ENCODE measurements at places on chromosomes 4 and X.

GRCh38 chrX:134373736-134374135, 86.2 kb upstream of the HPRT1 start:
- no peak for DNase-seq

DNA sequence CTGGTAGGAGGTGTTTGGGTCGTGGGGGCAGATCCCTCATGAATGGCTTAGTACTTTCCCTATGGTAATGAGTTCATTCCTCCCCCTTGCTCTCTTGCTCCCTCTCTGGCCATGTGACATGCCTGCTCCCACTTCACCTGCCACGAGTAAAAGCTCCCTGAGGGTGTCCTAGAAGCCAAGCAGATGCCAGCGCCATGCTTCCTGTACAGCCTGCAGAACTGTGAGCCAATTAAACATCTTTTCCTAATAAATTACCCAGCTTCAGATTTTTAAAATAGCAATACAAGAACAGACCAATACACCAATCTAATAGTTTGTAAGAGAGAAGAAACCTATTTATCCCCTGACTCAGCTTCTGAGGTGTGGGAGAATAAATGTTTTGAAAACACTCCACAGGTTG, 60.5 kb downstream of the FGFBP1 start:
- no peak for DNase-seq

DNA sequence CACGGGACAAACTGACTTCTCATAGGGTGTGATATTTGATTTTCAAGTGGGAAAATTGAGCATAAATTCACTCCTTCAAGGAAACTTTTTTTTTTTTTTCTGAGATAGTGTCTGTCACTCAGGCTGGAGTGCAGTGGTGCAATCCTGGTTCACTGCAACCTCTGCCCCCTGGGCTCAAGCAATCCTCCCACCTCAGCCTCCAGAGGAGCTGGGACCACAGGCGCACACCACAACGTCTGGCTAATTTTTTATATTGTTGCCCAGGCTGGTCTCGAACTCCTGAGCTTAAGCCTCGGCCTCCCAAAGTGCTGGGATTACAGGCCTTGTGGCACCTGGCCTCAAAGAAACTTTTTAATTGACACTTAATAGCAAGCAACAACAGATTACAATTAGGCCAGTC, 13.8 kb downstream of the CLDN34 start:
- DNase-seq: no peak

GRCh38 chrX:111131572-111131971, 35.6 kb downstream of the PAK3 start:
- no peak for DNase-seq

- no peak for DNase-seq
Observed at GRCh38 chrX:27583976-27584375, 6.2 kb upstream of the DCAF8L2 start.

DNA sequence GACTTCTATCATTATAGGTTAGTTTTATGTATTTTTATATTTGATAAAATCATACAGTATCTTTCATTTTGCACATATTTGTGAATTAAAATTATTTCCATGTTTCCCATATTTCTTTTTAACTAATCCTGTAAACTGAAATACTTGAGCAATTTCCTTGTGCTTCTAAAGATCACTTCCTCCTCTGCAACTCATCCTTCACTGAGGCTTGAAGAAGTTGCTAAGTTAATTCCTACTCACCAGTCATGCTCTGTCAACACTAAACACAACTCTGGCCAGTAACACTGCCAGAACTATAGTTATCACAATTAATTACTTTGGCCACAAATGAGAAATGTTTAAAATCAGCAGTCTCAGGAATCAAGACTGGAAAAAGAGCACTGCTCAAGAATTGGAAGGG, 6.7 kb downstream of the SPATA4 start:
- no peak for DNase-seq

DNA sequence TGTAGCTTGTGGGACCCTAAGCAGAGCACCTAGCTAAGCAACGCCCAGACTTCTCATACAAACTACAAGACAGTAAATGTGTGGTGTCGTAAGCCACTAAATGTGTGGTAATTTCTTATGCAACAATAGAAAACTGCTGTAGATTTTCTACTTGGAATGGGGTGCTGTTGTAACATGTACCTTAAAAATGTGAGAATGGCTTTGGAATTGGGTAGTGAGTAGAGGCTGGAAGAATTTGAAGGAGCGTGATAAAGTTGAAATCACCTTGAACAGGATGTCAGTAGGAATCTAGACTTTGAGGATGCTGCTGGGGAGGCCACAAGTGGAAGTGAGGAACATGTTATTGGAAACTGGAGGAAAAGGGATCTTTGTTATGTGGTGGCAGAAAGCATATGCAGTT, 43.2 kb upstream of the FUNDC1 start:
- no peak for DNase-seq

GRCh38 chrX:16063141-16063540, 60.2 kb upstream of the GRPR start:
- DNase-seq: no peak

DNA sequence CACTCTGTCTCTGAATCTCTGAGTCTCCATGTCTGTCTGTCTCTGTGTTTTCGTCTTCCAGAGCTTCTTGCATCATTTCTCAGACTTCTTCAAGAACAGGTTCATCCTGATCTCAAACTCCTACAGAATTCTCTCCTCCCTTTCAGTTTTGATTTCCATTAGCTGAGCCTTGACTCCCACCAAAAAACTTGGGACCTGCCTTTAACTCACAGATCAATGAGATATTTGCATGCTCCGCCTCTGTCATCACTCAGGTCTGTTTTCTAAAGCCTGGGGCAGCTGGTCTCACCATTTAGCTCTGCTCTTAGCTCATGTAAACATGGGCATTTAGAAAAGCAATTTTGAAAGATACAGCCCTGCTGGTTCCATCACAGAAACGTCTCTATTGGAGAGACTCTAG, 8.6 kb downstream of the DAPP1 start:
- DNase-seq: no peak

DNA sequence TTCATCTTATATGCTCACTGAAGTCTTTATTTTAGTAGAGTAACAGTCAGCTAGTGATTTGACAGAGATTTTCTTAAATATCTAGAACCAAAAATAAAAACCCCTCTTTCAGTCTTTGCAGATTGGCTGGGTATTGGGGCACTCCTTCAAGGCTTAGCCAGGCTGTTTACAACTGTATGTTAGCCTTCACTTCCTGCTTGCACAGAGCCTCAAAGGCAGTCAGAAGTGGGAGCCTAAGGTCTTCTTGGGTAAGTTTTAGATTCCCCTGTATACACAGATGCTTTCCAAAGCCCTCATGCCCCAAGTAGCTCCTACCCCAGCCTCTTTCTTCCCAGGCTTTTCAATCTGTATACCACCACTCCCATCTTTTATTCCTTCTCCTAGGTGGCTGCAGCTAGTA, 136.1 kb upstream of the STIM2 start:
- DNase-seq: no peak

DNA sequence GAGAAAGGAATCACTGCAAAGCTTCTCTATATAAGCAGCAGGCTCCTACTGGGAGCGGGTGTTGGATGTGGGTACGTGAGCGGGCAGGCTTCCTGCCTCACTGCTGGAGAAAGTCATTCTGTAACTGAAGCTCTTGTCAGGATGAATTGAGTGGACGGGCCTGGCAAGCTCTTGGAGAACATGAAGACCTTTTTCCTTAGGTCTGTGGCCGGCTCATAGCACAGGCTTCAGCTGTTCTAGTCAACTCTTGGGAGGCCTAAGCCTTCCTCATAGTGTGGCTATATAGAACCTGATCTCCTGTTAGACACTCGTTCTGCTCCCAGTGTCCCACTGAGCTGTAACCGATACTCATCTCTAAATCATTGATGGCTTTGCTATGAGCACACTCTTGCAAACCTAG, 108.2 kb upstream of the GPC4 start:
- no peak for DNase-seq

- no peak for DNase-seq
Observed at GRCh38 chrX:43386875-43387274, 269.2 kb upstream of the MAOA start.

GRCh38 chr4:68490826-68491457, 43.7 kb downstream of the TMPRSS11E start:
- DNase-seq: no peak

DNA sequence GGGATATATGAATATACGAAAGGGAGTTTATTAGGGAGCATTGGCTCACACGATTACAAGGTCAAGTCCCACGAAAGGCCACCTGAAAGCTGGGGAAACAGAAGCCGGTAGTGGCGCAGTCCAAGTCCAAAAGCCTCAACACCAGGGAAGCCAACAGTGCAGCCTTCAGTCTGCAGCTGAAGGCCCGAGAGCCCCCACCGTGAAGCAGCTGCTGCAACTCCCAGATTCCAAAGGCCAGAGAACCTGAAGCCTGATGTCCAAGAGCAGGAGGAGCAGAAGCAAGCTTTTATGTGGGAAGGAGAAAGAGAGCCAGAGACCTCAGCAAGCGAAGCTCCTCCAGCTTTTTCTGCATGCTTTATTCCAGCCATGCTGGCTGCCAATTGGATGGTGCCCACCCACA, 275.8 kb downstream of the PTTG2 start:
- no peak for DNase-seq

DNA sequence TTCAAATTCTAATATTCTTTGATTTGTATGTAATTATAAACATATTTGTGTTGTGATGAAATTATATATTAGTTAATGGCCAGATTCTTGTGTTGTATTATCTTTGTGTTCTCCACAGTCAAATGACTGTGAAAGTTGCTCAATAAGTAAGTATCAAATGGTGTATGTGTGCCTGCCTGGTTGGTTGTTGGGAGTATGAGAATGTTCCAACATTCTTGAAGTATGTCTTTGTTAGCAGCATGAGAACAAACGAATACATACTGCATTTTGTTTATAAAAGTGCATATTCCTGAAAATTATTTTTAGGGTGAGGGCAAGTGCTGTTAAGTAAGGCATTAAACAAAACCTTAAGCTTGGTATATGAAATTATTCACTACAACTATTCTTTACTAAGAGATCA, 16.2 kb downstream of the ARHGEF38 start:
- no peak for DNase-seq

DNA sequence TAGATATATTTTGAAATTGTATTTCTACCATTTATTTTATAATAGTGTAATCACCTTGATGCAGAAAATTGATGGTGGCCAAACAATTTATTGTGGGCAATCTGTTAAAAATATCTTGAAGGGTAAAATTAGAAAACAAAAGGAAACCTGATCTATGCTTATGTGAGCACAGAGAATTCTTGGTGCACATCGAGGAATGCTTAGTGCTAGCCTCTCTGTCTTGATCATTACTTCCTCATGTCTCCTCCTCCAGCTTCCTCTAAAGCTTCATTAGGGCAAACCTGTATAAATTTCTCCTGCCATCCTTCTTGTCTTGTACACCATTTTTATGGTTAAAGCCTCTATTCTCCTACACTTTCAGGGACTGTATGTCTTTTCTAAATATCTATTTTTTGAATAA, 725.8 kb downstream of the RAPGEF2 start:
- no peak for DNase-seq

- DNase-seq: no peak
Observed at GRCh38 chrX:54819201-54819600, 11.7 kb downstream of the MAGED2 start.

DNA sequence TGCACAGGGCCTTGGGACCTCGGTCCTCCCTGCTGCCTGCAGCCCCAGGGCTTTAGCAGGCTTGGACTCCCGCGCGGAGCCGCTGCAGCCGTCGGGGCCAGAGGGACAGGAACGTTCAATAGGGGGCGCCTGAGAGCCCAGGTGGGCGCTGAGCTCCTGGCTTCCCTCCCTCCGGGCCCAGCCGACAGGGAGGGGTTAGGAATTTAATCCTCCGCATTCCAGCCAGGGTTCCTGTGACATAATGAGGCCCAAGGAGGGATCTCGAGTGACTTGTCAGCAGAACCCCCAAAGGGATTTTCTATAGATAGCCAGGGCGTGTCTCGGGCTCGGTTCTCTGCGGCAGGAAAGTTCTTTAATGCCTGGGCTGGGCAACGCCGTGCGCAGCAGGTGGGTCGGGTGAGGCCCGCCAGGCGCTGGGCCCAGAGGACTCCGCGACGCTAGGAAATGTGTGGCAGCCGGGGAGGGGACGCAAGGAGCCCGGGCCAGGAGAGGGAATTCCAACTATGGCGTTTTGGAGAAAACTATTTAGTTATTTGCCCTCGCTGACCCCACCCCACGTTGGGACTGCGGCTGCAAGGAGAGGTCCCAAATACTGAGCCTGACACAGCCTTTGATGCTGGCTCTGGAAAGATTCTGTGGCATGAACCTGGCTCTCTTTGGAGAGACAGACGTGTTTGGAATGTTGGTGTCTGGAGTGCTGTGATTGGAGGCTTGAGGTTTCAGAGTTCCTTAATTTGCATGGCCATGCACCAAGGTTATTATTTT, 285.2 kb upstream of the GATB start:
- DNase-seq: no peak

- DNase-seq: no peak
Observed at GRCh38 chrX:39163581-39164126, 362.4 kb downstream of the MID1IP1 start.

DNA sequence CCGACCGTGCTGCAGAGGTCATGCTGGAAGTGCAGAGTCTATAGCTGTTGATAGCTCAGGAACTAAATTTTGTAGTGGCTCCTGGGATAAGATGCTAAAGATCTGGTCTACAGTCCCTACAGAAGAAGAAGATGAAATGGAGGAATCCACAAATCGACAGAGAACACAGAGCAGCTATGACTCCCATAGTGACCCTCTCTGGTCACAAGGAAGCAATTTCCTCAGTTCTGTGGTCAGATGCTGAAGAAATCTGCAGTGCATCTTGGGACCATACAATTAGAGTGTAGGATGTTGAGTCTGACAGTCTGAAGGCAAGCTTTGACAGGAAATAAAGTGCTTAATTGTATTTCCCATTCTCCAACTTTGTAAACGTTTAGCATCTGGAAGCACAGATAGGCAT, 8.8 kb downstream of the MANBA start:
- no peak for DNase-seq

GRCh38 chr4:65510976-65511375, 159.3 kb downstream of the EPHA5 start:
- no peak for DNase-seq

DNA sequence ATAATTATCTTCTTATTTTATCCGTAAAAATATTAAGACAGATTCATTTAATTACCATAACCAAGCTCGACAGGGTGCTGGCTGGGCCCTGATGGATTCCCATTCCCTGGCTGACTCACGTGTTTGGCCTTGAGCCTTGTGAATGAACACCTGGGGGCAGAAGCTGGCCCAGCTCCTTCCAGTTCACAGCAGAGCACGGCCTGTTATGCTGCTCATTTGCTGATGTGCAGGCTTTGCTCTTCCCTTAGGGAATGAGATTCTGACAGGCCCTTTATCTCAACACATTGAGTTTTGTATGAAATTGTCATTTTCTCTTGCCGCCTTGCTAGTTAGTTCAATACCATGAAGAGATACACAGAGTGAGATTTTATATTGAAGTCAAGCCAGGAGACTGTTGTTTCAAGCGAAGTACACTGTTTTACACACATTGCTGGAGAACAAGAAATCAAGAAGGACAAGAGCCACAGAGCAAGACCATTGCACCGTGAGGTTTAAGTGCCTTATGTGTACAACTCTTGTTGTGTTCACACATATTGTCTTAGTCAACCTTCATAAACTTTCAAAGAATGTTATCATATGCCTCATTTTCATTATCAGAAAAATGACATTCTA, 1583.3 kb downstream of the STIM2 start:
- DNase-seq: no peak

GRCh38 chr4:98801259-98801725, 127.6 kb downstream of the EIF4E start:
- no peak for DNase-seq
